ENCODE measurements at places on chromosomes 1 and 21.

- no peak for DNase-seq
These were observed 1.7 kb upstream of the CHI3L2 start for GRCh38 chr1:111225717-111226400.

DNA sequence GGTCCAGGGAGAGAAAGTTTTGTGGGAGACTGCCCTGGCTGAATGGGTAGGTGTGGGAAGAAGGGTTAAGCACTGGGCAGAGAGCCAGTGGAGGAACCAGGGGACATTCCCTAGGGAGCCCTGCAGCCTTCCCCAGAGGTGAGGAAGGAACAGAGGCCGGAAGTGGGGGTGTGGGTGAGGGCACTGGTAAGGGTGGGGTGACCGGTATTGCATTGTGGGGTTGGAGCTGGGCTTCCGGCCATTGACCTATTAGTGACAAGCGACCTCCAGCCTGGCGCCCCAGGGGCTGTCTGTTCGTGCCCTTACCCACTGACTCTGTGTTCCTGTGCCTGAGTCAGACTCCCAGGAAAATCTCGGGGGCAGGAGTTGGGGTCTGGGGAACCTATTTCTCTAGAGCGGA, 3.5 kb upstream of the TSPAN1 start:
- no peak for DNase-seq

- no peak for DNase-seq
These were observed 56.4 kb downstream of the GRIK3 start for GRCh38 chr1:36977731-36978406.

DNA sequence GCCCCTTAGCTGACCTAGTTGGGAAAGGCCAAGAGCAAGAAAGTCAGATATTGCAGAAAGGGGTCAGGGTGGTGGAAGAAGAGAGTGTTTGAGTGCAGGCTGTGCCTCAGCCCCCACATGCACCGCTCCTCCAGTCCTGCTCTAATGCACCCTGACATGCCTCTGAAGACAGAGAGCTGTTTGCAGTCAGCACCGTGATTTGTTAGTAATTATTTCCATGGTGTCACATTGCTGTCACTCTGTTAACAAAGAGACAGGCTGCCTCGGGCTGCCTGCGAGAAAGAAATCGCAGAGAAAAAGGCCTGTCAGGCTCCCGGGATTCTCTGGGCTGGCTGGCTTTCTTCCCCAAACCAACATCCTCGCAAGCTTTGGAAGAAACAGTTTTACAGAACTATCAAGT, 58.3 kb downstream of the ERI3 start:
- no peak for DNase-seq

DNA sequence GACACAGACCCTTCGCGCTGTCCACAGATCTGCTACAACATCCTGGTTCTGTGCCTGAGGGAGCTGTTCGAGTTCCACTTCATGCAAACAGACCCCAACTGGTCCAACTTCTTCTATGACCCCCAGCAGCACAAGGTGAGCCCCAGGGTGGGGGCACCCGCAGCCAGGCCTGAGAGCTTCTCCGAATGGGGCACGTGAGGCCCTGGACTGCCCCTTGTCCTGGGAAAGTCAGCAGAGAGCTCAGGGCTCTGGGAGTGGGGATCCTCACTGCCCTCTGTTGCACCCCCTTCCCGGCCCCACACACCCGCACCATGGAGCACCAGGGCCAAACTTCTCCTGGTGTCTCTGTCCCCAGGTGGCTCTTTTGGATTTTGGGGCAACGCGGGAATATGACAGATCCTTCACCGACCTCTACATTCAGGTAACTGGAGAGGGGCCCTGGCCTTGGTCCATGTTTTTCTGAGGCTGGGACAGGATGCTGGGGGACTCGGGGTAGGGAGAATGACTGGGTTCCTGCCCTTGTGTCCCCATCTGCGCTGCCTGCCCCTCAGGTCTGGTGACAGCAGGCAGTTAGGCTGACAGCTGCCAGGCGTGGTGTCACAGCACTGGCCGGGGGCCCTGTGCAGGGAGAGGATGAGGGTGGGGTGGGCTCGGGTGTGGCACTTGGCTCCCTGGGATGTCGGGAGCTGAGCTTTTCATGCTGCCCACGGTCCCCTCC, 44.6 kb downstream of the COQ8A start:
- no peak for DNase-seq

GRCh38 chr1:84619383-84620102, 45.3 kb upstream of the CTBS start:
- no peak for DNase-seq

GRCh38 chr1:66069976-66070876, 277.5 kb downstream of the PDE4B start:
- DNase-seq, result no peak

GRCh38 chr1:182768963-182769362, 20.6 kb upstream of the NPL start:
- no peak for DNase-seq

DNA sequence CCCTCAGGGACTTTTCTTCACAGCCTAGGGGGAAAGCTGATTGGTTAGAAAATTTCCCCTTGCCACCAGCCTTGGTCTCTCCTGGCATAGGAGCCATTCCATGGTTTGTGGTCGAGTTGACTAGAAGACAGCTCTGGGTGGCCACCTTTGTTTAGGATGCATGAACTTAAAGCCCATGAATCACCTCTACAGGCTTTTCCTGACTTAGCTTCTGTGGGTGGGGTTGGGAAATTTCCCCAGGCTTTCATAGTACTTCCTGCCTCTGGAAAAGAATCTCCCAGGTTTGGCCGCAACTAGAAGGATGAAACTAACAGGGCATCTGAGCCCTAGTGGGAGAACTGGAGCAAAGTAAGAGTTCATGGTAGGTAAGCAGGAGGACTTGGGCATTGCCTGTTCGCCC, 72.6 kb downstream of the SNRPE start:
- no peak for DNase-seq

DNA sequence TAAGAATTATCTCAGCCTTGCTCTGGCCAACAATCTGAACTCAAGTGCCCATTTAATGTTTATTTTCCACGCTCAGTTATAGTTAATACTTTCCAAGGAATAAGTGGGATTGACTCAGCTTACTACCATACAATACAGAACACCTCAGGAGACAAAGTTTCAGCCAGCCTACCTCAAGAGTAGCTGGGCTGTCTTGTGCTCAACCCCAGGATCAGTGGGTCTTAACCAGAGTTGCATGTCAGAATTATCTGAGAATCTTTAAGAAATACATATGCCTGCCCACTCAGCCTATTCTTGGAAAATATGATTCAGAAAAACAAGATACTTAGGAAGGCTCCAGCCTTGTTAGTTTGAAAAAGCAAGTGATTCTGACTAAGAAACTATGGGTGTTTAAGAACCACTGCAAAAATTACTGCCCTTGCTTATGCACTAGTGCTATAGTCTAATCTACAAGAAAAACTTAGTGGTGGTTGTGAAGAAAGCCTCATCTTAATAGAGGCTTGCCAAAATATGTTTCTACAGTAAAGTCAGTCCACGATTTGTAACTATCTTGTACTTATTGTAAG, 20.4 kb downstream of the CDC7 start:
- DNase-seq, result no peak

- DNase-seq, result no peak
These were observed 140.1 kb upstream of the NRIP1 start for GRCh38 chr21:15204970-15205286.

DNA sequence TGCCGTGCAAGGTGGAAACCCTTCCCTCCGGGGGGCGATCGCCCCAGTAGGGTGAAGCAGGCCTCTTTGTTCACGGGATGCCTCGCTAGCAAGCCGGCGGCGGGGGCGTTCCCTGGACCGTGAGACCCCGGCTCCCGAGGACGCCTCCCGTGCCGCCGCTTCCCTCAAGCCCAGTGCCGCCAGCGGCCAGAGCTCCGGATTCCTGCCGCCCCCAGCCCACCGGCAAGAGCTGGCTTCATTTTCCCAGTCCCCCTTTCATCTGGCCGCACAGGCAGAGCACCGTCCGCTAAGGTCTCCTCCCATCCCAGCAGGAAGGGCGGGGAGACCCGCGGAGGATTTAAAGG, 16.3 kb downstream of the IER5 start:
- DNase-seq, result peak; percentile 65

DNA sequence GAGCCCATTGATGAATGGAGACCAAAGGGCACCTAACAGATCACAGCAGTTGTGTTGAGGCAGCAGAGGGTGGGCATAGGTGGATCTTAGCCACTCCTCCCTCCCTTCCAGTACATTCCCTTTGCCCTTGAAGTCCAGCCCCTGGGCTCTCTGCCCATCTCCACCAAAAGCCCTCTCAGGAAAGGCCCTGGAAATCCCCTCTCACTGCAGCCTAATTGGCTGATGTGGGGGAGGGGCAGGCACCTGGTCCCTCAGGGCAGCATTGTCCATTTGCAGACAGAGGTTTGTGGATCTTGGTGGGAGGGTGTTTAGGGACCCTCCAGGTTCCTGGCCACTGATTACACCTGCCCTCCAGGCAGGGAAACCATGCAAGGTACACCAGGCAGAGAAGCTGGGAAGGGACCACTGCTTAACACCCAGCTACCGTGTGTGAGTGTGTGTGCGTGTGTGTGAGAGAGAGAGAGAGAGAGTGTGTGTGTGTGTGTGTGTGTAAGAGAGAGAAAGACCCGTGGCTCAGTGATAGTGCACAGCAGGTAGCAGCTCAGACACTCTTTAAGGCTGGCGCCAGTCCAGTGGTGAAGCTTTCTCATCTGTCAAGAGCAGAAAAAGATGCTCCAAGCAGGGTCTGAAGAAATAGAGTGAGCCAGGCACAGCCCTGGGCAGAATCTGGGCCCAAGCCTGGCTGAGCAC, 71.1 kb downstream of the MATN1 start:
- no peak for DNase-seq

DNA sequence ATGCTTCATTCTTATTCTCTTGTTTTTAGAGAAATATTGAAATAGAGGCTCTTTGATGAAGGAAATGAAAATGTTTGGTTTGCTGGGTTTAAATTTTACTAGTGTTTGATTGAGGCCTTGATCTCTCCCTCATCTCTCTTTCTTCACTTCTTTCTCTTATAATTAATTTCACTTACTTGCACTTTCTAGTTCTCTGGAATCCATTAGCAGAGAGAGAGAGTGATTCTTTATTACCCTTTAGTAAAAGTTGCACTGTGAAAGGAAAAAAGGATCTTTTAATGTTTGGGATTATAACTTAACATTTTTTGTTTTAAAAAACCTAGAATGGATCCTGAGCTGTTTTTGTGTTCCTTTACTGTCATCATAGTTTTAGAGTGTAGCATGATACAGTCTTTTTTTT, 12.2 kb downstream of the RPRD2 start:
- DNase-seq, result no peak

DNA sequence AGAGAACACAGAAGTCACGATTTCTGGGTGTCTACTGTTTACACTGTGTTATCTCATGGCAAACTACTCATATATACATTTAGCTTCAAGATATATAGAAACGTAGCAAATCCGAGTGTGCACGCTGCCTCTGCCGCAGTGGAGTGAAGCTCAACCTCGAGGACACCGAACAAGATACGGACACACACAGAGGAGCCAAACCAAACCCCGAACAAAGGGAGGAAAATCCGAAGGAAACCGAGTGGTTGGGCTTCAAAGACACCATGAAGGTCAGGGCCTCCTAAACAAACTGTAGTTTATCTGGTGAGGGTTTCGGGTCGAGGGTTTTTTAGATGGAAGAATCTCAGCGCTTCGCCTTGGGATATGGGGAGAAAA, 34.5 kb downstream of the SLC45A1 start:
- no peak for DNase-seq

DNA sequence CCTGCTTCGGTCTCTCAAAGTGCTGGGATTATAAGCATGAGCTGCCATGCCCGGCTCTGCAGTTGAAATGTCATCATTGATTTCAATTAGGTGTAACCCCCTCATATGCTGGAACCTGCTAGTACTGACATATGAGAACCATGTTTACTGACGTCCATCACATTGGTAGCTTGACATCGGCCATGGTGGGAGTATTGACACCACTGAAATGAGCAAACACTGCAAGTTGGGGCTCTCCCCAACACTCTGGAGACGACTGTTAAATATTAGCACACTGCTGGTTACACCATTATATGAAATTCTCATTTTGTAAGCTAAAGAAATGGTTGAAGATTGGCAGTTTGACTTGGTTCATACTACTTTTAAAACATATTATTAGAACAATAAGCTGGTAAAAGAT, 63.7 kb downstream of the CNST start:
- DNase-seq, result no peak

- DNase-seq, result no peak
These were observed 58.0 kb downstream of the PUM1 start for GRCh38 chr1:31007462-31007991.

DNA sequence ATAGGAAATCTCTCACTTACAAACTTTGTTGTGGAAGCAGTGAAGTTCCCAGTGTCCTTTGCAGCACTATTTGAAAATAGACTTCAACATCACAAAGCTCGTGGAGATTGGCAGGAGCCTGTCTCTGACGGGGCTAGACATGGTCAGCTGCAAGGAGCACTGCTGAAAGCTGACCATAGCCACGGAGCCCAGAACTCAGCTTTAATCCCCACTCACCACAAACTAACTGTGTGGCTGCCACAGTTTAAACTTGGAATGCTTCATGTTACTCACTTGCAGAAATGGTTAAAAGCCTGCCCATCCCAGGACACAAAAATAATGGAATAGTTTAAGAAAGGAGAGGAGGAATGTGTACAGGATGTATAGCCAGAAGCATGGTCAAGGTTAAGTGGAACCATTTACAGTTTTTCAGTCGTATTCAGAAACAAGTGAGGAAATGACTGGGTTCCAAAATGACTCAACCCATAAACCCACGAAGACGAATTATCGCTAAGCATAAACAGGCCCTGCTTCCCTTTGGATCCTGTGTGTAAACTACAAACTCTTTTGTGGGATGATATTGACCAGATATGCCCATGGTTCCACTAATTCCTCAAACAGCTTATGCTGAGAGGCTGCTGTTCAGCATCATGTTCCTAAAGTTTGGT, 18.2 kb downstream of the DNALI1 start:
- no peak for DNase-seq

GRCh38 chr1:200464784-200465400, 55.1 kb upstream of the ZNF281 start:
- DNase-seq, result no peak

GRCh38 chr1:52665006-52665941, 32.3 kb downstream of the SHISAL2A start:
- DNase-seq, result no peak

DNA sequence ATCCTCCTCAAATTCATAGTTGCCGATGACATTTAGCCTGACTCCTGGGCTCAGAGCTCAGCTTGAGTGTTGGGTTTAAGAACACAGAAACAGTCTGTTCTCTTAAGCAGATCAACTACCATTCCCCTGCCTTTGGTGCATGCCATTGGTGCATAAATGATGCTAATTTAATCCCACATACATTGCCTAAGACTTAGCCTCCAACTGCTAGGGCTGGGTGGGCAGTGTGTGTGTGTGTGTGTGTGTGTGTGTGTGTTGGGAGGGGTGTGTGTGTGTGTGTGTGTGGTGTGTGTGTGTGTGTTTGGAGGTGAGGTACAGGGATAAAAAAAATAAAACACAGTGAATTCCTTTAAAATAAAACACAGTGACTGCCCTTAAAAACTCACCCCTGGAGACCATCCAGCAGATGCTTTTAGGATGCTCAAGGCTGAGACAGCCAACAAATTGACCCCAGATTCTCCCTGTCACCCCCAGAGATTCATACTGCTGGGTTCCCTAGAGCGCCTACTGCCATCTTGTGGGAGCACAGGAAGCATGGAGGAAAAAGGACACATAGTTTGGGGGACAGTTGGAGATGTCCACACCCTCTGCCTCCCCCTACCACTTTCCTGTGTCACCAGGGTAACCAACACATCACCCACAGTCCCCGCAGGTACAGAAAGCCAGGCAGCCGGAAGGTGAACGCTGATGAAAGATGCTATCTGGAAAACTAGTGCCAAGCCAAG, 30.6 kb downstream of the KLHDC7A start:
- no peak for DNase-seq

GRCh38 chr21:26082549-26082948, 88.0 kb downstream of the APP start:
- no peak for DNase-seq

Measured in neural crest cell (in vitro differentiated cells).